Naive thymus-derived CD4-positive, alpha-beta T cell (primary cell): ENCODE measurements at places on chromosomes 4 and X. TPM values are rescaled to one million over a fixed set of nuclear protein-coding genes. Genes with fewer than 3 reads are reported as not detected.

Gene AKAP4
- not detected for total RNA-seq

DNA sequence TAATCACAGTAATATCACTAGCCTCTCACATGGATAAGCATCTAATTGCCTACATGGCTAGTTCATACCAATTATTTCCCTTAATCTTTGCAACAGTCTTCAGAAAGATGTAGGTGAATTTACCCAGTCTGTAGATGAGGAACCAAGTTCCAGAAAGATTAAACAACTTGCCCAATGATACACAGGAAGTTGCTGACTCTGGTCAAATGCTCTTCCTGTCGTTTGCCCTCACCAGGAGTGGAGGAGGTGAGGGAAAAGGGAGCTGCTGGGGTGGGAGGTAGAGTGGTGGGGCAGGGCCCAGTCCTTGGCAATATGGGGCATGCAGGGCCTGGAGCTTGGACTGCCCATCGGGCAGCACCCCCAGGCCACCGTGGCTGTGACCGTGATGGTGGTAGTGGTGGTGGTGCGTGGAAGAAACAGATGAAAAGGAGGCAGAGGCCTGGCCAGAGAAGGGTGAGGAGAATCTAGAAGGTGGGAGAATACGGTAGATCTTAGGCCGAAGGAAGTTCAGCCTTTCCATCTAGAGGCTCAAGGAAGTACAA lies 2.3 kb upstream of the KDM5C start:
- no peaks in the 10 kb centered on the region for H3K27me3 ChIP-seq
- no peak overlapping the region for H3K27ac ChIP-seq
- DNase-seq: no peak
- peaks cover 16% of the 10 kb centered on the region for H3K4me1 ChIP-seq
- H3K4me3 ChIP-seq: no peak overlapping the region
- H3K36me3 ChIP-seq: peaks cover 8% of the 10 kb centered on the region

Gene NWD2
- total RNA-seq: not detected

DNA sequence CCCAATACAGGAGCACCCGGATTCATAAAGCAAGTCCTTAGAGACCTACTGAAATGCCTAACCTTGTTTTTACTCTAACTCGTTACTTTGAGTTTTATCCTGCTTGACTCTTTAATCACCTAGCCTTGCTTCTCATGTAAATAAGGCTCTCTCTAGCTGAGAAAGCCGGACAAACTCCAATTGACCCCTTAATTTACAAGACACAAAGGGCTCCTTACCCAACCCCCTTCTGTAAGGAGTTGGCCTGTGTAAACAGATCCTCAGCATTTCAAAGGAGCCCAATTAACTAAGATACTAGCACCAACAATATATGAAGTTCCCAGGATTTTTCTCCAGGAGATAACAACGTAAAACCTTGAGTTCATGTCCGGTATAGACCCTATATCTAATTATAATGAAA lies 61.7 kb downstream of the CT47B1 start:
- no peak overlapping the region for H3K27ac ChIP-seq
- no peak overlapping the region for H3K4me3 ChIP-seq
- H3K4me1 ChIP-seq: no peaks in the 10 kb centered on the region
- DNase-seq: no peak
- no peaks in the 10 kb centered on the region for H3K27me3 ChIP-seq
- H3K36me3 ChIP-seq: no peaks in the 10 kb centered on the region

DNA sequence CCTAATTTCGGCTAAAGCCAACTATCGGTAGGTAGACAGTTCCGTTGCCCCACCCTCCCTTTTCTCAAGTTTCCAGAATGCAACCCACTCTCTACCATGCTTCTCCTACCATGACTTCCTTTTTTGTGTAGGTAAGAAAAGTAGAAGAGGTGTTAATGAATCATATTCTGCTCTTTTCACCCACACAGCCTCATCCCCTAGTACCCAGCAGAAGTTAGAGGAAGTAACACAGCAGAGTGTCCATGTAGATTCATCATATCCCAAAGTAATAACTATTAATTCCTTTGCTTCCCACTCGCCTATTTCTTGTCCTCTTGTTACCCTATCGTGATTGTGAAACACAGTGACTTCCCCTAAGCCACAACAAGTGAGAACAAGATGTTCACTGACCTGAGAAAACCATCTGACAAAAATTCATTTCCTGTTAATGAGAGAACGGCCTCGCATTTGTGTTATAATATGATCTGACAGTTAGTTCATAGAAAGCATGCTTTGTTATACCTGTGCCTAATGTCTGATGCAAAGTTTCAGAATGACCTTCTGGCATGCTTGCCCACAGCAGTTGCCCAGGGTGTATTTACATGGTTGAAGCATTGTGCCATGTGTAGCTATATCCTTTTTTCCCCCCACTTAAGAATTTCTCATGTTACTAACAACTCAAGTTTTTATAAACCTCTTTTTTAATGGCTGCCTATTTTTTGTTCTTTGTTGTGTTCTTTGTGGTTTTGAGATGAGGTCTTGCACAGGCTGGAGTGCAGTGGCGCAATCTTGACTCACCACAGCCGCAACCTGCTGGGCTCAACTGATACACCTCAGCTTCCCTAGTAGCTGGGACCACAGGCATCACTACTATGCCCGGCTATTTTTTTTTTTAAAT lies 185.6 kb downstream of the RAP1GDS1 start:
- no peak for DNase-seq
- H3K27ac ChIP-seq: no peak overlapping the region
- no peaks in the 10 kb centered on the region for H3K36me3 ChIP-seq
- peaks cover 30% of the 10 kb centered on the region for H3K4me1 ChIP-seq

GRCh38 chr4:145545538-145546174 lies 64.0 kb downstream of the SMAD1 start:
- H3K27ac ChIP-seq: no peak overlapping the region
- DNase-seq: no peak
- H3K27me3 ChIP-seq: no peaks in the 10 kb centered on the region
- no peaks in the 10 kb centered on the region for H3K4me1 ChIP-seq
- H3K4me3 ChIP-seq: no peak overlapping the region

DNA sequence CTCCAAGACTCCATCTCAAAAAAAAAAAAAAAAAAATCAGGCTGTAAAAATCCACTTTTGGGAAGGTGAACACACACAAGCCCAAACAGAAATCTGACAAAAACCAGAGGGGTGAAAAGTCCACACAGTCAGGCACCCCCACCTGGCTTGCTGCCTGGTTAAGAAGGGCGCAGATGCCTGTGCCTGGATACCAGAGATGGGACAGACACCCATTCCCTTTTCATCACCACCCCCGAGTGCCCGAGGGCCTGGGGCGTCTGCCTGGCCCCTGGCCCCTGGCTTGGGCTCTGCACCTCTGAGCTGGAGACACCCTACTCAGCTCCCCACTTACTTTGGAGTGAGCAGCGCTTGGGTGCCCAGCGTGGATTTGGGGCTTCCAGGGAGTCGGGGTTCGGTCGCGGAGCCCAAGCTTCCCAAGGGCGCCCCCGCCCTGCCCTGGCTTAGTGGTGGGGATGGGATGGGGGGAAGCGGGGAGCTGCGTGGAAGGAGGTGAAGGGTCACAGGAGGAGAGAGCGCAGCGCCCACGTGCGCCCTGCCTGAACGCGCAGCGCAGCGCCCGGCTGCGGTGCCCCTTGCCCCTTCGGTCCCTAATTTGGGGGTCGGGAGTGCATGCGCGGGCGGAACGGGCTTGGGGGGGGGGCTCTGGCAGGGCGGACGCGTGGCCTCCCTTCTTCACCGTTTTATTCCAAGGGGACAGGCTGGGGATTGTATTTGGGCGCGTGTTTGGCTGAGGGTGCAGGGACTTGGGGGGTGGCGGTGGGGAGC lies 11.3 kb downstream of the SHOX start:
- H3K4me1 ChIP-seq: no peaks in the 10 kb centered on the region
- H3K27ac ChIP-seq: no peak overlapping the region
- no peaks in the 10 kb centered on the region for H3K36me3 ChIP-seq
- no peak for DNase-seq
- no peak overlapping the region for H3K4me3 ChIP-seq

GRCh38 chr4:85826060-85826678 lies 351.2 kb downstream of the ARHGAP24 start:
- DNase-seq: no peak
- no peaks in the 10 kb centered on the region for H3K27me3 ChIP-seq
- H3K36me3 ChIP-seq: no peaks in the 10 kb centered on the region
- H3K4me1 ChIP-seq: no peaks in the 10 kb centered on the region
